ENCODE measurements at places on chromosomes 6 and 20.

DNA sequence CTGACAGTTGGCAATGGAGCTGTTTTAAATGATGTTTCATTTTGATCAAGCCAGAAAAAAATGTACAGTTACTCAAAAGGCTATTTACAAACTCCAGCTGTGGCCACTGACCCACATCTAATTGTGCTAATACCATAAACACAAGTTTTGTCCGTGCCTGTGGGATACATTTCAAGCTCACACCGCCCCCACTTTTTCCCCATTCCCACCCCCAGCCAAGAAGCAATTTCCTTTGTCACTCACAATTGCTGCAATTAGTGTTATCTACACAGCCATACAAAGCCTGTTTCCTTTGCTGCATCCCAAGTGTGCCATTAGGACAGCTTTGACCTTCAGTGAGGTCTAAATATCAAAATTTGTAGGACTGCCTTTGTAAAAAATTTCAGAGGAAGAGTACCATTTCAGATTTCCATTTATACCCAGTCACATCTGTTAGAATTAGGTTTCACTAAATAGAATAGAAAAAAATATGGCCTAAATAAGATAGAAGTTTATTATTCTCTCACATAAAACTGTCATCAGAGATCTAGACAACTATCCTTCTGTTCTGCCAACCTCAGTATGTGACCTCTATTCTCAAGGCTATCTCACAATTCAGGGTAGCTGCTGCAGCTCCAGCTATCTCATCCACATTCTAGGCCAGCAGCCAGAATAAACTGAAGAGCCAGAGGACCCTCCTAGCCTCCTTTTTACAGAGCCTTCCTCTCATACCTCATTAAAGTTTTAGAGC lies 202.6 kb downstream of the NFATC2 start:
- no peak for DNase-seq

DNA sequence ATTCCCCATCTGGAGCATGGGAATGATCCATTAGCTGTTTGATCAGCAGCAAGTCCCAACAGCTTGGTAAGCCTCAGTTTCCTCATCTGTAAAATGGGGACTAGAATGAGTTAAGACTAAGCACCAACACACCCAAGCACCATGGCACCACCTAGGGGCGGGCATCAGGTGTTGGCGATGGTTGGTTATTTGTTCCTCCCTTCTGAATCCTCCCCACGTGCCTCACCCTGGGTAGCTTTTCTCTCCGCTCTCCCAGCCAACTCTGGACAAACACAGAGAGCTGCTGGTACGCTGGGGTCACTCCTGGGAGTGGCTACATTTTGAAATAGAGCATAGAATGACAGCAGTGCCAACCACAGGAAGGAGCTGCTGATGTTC lies 13.3 kb upstream of the ITPR3 start:
- no peak for DNase-seq

DNA sequence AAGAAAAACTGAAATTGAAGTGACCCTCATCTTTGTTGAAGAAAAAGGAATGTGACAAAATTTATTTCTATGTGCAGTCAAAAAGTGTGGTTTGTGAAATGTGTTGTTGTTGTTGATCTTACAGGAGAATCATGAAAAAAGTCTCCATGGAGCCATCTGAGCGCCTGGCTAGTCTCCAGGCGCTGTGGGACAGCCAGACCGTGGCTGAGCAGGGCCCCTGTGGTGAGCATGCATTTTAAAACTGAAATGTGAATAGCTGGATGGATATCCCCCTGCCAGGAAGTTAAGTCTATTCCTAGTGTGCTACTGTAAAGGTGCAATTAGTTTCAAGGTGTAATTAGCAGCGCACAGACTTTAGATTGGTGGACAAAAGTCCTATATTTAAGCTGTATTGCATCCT lies 170.6 kb downstream of the CARMIL1 start:
- DNase-seq = no peak

DNA sequence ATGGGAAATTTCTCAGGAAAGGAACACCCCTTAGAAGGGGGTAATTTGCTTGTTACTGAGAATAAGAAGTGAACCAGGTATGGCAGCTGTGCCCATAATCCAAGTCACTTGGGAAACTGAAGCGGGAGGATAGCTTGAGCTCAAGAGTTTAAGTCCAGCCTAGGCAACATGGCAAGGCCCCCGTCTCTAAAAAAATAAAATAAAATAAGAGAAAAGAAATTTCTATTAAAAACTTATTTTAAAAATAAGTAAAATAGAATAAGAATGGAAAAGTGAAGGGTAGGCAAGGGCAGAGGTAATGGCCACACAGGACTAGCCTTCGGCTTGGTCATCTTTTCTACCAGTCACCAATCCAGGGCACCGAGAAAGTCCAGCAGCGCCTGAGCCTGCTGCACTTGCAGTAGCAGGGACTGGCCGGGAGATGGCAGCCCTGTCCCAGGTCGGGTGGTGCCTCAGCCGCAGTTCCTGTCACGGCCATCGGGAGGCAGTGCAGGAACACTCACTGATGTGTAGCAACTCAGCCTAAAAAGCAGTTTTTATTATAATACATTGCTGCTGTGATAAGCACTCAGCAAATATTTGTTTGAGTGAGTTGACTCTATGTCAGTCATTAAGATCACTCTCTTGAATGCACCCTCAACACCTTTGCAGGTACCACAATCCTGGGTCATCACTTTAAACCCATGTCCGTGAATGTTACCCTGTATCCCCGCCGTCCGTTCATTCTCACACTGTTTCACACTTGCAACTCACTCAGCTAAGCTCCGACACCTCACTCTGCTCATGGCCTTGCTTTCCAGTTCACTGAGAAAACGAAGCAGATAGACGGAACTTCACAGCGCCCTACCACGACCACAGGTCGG lies 23.2 kb upstream of the GCM1 start:
- DNase-seq = peak; percentile 67

GRCh38 chr6:36749829-36750489 lies 52.3 kb downstream of the RAB44 start:
- DNase-seq = no peak

DNA sequence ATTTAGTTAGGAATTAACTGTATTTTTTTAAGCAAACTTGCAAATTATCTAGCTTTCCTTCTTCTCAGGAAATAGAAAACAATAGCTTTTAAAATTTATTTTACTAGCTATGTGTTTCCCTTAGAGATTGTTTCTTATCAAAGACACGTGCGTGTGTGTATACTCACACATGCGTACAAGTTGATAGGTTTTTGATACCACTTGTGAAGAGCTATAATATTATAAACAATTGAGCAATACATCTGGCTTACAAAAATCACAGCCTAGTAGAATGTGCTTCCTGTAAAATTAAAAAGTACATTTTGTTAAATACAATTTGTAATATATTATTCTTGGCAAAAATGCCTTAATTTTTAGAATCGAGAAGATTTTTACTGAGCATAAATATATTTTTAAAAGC lies 33.9 kb downstream of the COL12A1 start:
- no peak for DNase-seq

DNA sequence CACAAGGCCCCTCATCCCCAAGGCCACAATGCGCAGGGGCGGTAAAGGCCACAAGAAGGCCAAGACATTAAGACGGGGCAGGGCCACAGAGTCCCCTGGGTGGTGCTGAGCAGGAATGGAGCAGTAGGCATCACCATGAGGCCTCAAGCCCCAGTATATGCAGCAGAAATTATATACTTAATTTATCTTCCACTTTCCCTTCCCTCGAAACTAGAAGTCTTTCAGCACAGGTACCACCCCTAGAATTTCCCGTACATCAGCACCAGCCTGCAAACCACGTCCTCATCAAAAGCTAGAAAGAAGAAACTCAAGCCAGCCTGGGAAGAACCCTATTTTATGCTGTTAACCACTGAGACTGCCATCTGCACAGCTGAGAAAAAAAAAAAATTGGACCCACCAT lies 89.4 kb downstream of the PLG start:
- DNase-seq = no peak

DNA sequence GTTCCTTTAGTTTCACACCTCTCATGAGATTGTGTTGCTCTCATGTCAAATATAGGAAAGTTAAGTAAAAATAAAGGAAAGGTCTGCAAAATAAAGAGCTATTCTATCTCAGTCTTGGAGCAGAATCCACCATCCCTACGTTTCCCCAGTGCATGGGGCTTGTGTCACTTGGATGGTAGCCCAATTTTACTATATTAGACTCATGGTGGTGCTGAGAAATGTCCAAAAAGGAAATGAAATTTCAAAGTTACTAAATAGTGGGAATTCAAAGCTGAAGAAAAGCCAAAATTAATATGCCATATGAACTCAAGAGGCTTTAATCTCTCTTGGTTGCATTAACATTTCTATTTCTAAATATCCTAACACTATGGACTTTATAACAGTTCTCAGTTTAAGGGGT lies 1283.3 kb upstream of the GJE1 start:
- no peak for DNase-seq

- DNase-seq = no peak
These were observed 146.9 kb upstream of the PHACTR1 start for GRCh38 chr6:12569646-12570045.

DNA sequence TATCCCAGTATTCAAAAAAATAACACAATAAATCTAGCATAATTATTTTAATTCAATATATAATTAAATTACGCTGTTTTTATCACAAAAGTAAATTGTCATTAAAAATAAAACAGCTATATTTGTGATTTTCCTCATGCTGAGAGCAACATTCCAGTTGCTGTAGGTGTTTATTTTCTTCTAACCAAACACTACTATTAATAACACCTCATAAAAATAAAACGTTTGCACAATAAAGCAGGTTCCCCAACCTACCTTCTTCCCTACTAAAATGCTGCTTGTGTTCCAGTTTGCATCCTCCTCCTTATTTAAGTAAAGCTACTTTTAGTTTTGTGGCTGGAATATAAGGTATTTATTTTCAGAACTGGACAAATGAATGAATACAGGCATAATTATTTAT lies 108.2 kb upstream of the LGSN start:
- no peak for DNase-seq

GRCh38 chr6:104955491-104955890 lies 1.4 kb upstream of the LIN28B start:
- DNase-seq = peak; percentile 39

GRCh38 chr6:160272707-160273106 lies 14.1 kb upstream of the SLC22A2 start:
- no peak for DNase-seq

GRCh38 chr20:1473246-1474220 lies 6.9 kb upstream of the NSFL1C start:
- no peak for DNase-seq

- no peak for DNase-seq
These were observed 40.8 kb downstream of the ITCH start for GRCh38 chr20:34403908-34404307.

GRCh38 chr20:1754306-1754705 lies 96.7 kb upstream of the SIRPG start:
- no peak for DNase-seq

- no peak for DNase-seq
These were observed 80.1 kb downstream of the DLL1 start for GRCh38 chr6:170210651-170211403.

DNA sequence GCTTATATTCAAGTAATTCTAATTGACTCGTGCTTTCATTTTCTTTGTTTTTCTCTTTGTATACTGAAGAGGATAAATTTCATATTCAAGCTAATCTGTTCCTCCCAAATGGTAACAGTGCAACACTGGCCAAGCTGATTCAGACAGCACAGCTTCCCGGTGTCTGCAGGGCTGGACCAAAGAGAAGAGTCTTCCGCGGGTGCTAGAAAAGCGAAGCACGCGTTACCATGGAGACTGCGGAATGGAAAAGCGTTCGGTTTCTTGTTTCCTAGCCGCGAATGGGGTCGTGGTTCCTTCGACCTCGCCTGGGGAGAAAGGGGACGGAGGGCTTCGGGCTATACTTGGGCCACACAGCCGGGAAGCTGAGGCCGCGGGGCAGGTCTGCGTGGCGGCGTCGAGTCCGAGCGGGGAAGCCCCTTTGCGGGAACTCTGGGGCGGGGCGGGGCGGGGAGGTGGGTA lies 6.2 kb upstream of the ZNF311 start:
- DNase-seq = peak; percentile 63

- DNase-seq = no peak
These were observed 132.8 kb downstream of the DOK5 start for GRCh38 chr20:54608039-54608745.

DNA sequence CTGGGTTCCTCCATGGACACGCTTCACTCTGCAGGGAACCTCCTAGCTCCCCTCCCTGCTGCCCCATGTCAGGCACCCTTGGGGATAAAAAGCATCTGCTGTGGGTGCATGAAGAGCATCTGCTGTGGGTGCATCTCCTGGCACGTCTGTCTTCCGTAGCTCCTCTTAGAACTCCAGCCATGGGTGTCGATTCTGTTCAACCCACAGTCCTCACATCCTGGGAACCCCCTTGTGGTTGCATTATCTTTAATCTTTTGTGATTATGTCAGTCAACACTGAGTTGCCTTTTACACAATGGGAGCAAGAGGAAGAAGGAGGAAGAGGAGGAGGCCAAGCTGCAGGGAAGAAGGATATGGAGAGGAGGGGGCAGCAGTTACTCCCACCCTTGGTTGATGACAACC lies 24.1 kb upstream of the CCR6 start:
- DNase-seq = no peak

GRCh38 chr20:41748756-41749582 lies 130.8 kb upstream of the CHD6 start:
- no peak for DNase-seq
